ENCODE measurements at places on chromosomes 16 and 17.

GRCh38 chr16:49003022-49003421, 278.6 kb downstream of the CBLN1 start:
- no peak for DNase-seq

DNA sequence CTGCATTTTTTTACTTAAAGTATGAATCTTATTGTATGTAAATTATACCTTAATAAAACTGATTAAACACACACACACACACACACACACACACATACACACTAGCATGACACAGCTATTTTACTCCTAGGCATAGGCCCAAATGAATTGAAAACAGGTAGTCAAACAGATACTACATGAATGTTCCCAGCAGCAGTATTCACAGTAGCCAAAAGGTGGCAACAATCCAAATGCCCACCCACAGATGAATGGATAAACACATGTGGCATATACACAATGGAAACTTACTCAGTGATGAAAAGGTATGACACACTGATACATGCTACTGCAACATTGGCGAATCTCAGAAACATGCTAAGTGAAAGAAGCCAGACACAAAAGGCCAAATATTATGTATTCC, 223.5 kb downstream of the CYB561 start:
- DNase-seq, result no peak

- DNase-seq, result no peak
These were observed 59.5 kb upstream of the CACNG4 start for GRCh38 chr17:66904760-66905624.

- DNase-seq, result no peak
These were observed 33.9 kb upstream of the MLKL start for GRCh38 chr16:74734361-74735161.

Measured in T-helper 9 cell (primary cell).